ENCODE measurements at places on chromosomes 12 and 14.

DNA sequence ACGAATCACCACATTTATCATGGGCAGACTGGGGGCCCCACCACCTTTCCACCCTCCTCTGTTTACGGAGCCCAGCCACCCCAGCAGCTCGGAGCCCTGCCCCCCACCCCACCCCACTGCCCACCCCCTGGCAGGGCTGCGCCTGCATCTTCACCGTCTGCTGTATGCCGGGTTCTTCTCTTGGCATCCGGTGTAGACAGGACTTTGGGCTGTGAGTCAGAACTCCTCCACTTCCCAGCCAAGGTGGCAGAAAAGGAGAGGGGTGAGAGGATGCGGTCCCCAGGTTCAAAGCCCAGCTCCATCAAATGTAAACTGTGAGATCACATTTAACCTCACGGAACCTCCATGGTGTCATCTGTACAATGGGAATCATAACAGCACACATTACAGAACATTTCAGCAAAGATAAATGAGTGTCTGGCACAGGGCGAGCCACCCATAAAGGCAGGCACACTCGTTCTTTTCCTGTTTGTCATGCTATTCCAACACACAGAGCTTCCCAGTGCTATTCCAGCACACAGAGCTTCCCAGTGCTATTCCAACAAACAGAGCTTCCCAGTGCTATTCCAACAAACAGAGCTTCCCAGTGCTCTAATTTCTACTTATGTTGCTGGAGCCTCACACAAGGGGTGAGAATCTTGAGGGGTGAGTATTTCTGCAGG lies 292.7 kb upstream of the RTL1 start:
- DNase-seq, result peak; percentile 10

DNA sequence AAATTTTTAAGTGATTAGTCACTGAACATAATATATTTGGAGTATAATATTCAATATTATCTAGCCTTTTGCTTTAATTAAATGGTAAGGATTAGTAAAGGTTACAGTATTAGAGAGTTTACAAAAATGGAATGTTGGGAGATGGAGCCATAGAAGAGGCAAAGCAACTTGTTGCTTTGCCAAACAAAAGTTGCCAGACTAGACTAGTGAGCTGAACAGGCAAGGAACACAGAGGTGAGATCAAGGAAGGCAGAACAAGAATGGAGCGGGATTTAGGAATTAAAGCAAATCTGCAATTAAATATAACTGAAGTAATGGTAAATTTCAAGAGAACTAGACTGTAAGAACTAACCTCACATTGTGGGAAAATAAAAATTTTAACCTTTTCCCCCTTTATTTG lies 5.1 kb downstream of the ARF6 start:
- no peak for DNase-seq

DNA sequence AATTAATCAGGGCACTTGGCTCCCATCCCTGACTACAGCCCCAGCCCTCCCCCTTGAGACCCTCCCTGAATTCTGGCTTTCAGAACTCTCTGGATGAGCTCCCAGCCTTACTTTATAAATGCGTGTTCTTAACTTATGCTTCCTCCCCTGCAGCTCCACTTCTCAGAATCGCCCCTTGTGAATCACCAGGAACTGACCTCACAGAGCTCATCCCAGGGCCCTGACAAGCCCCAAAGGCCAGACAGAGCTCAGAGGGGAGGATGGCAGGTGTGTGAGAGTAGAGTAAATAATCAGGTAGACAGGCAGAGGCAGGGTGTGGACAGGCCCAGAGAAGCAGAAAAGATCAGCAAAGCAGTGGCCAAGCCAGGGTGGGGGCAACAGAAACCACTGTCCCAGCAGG lies 68.2 kb upstream of the FOXN3 start:
- DNase-seq, result no peak

DNA sequence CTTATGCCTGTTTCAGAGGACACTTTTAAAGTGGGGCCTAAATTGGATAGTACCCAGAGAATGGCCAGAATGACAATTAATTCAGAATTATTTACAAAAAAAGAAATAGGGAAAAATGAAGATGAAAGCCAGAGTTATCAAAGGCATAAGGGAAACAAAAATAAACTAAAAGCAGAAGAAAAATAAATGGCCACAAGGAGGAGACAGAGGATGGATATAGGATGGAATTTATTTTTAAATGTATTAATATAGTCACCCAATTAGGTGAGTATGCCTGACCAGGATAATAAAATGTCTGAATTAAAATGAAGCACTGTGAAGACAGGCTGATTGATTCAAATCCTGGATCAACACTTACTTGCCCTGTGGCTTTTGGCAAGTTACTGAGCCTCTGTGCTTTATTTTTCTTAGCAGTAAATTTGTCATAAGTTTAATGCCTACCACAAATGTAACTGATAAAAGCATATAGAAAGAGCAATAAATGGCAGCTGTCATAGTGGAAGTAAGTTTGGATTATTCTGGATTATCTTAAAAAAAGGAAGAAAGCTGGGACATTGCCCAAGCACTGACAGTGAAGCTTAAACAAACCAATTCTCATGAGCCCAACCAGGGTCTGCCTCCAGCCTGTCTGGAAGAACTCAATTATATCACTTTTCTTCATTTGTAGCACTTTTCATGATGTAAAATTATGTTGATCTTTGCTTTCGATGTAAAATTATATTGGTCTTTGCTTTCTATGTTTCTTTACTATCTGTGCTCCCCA lies 3.5 kb downstream of the CLEC9A start:
- no peak for DNase-seq

- DNase-seq, result no peak
Observed at GRCh38 chr12:26741584-26742227, 91.3 kb downstream of the ITPR2 start.

DNA sequence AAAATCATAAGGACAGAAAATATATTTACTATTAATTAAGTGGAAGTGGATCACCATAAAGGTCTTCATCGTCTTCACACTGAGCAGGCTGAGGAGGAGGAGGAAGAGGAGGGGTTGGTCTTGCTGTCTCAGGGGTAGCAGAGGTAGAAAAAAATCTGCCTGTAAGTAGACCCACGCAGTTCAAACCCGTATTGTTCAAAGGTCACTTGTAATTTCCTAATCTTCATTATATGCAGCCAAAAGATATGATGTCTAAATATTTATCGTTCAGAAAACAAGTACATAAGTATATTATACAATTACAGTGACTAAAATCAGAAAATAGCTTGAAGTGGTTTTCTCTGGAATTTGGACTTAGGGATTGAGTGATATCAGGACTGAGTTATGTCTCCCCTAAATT lies 72.1 kb downstream of the GTF2A1 start:
- no peak for DNase-seq

- no peak for DNase-seq
Observed at GRCh38 chr12:5017638-5018348, 25.9 kb upstream of the KCNA5 start.

DNA sequence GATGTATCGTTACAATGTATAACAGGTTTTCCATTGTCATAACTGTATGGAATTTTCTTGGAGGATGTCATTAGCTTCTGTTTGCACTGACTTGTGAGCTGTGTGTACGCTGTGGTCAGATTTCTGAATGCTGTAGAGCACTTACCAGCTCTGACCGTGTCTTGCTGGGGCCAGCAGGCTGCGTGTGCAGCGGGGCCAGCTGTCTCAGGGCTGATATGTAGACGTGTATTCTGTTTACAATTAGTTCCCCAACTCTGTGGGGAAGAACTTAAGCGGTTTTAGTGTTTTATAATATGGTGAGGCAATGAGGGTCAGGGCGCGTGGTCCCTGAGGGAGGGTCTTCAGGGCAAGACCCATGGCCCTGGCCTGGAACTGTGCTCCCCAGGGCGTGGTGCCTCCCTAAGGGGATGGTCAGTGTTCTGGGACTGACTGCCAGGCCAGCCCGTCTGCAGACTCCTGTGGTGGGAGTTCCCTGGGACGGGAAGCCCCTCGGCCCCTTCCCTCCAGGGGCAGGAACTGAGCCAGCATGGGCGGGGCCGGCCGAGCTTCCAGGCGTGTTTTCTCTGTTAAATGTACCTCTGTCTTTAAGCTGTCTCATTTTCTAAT lies 18.7 kb downstream of the XRCC3 start:
- peak; percentile 69 for DNase-seq
